ENCODE measurements at places on chromosomes 2 and 18. TPM values are rescaled to one million over a fixed set of nuclear protein-coding genes. Genes with fewer than 3 reads are reported as not detected.

The CARF gene
- 2.8 TPM for polyA plus RNA-seq

- DNase-seq: no peak
Observed at GRCh38 chr2:217954469-217954868, 48.3 kb downstream of the TNS1 start.

GRCh38 chr2:149430743-149431736 is 100.7 kb downstream of the LYPD6 start:
- DNase-seq: no peak

DNA sequence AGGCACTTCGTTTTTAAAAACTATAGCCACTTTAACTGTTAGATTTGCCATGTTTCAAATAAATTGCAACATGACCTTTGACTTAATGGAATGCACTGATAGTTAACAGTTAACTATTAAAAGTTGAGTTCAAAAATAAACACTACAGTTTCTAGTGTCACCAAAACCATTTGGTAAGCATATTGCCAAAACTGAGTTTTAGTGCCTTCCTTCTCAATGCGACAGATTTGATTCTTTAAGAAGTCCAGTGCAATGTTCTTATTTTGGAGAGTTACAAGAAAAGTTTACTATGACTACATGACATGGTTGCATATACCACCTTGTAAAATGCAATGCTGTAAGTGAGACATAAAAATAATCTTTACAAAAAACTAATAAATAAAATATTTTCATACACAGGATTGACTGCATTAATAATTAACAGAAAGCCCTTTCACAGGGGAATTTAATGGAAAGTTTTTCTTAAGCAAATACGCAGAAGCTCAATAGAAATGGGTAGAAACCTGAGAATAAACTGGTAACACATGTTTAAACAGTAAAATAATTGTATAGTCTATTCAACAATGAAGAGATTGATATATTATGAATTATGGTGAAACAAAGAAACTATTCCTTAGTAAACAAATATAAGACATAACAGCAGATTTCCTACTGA is 53.8 kb downstream of the GRB14 start:
- no peak for DNase-seq

GRCh38 chr2:180739070-180739469 is 241.3 kb upstream of the UBE2E3 start:
- DNase-seq: peak; percentile 19

All from psoas muscle (tissue), 8 donors.